ENCODE measurements at places on chromosomes 2 and 18.
A peak's percentile ranks its signal among the peaks of the same experiment; 100 is the strongest.

DNA sequence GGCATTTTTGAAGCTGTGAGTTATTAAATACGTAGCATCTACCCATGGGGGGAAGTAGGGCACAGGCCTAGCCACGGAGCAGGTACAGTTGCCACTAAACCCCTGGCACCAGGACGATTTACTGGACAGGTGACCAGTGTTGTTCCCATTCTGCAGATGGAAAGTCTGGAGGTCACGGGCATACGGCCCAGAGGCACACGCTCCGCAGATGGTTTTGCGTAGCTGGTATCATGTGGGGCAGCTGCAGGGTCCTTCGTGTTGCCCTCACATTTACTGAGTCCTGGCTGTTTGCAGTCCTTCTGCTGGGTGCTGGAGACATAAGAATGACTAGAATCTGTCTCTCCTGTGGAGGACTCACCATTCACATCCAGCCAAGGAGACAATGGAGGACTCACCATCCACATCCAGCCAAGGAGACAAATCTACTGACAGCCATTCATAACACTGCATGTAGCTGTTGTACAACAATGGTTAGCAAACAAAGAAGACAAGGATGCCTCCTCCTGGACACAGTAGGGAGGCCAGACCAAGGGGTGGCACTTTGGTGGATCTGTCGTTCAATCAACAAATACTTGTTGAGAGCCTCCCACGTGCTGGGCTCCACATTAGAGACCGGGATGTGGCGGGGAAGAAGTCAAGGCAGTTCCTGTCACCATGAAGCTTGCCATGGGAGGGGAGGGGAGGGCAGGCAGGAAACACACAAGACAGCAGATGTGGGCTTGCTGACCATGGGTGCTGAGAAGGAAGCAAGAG is 24.9 kb downstream of the TWIST2 start:
- DNase-seq = no peak

DNA sequence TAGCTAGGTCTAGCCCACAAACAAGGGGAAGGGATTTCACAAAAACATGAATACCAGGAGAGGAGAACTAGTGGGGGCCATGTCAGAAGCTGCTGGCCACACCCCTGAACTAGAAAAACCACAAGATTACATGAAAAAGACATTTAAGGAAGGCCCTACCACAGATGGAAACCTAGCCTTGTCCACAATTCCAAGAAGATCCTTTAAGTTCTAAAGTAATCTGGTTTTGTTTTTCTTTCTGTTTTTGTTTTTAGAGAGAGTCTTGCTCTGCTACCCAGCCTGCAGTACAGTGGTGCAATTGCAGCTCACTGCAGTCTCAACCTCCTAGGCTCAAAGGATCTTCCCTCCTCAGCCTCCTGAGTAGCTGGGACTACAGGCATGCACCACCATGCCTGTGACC is 34.2 kb upstream of the CAB39 start:
- DNase-seq = no peak

GRCh38 chr2:199310771-199311585 is 146.8 kb downstream of the SATB2 start:
- DNase-seq = no peak

- DNase-seq = no peak
Observed at GRCh38 chr2:31666878-31667277, 86.1 kb upstream of the SRD5A2 start.

DNA sequence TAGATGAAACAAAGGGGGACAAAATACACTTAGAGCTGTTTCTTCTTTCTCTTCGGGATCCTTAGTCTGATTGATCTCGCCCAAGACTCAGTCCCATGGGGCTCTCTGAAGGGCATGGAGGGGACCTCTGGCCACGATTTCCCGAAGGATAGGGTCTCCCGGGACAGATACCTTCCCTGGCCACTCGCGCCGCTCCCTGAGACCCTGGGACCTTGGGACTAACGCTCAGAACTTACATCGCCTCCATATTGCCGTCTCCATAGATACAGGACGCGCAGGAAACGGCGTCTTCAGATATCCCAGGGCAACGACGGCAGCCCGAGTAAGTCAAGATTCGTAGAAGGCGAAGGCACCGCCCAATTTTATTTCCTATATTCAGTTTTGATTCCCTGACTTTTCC is at the start of gene CFAP65:
Gene CFAP65, minus strand, starts transcription at position 265 of the 400 bp plus-strand sequence. CDS start 2,468 bp downstream, outside the sequence.
- DNase-seq = no peak

GRCh38 chr2:192016265-192016664 is 169.4 kb upstream of the CAVIN2 start:
- DNase-seq = peak; percentile 38

GRCh38 chr2:159605441-159606178 is 10.7 kb downstream of the BAZ2B start:
- DNase-seq = no peak

- DNase-seq = no peak
Observed at GRCh38 chr2:193561054-193561453, 1366.3 kb upstream of the TMEFF2 start.

DNA sequence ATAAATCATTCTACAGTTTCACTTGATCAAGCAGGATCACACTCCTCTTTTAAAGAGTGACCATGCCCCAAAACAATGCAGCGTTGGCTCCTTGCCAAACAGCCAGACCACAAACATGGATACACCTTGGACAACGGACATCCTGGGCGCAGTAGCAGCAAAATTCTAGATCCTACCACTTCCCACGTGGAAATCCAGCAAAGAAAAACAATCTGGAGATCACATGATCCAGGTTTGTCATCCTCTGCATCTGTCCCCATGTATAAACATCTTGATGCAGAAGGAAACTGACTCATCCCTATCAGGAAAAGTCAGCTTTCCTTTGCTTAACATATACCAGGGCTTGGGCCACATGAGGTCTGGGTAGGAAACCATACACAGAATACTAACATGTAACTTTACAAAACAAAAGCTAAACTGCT is 53.1 kb downstream of the ZNF521 start:
- DNase-seq = peak; percentile 53

DNA sequence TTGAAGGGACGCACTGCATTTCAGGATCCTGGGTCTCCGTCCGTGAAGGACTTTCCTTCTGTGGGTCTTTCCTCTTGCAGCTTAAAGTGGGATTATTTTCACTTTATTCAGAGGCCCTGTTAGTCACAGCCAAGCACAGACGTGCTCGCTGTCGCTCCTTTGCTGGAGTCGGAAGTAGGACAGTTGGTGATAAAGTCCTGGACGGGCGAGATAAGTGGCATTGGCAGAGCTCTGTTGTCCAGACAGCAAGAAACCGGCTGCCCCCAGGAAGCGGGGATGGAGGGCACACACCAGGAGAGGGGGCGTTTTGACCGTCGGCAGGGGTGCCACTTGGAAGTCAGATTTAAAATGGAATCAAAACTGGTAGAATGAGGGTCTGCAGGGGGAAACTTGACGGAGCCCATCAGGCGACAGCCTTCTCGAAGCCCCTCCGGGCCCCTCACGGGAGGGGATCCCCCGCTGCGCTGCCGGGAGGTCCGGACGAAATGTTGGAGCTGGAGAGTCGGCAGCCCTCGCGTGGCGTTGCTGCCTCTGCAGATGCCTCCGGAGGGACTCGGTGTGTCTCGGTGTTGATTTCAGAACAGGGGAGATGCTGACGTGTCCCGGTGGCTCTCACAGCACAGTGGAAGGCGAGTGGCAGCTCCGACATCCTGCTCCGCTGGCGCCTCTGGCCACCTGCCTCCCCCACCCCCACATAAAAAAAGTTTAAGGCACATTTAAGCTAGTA is 124.2 kb downstream of the NFATC1 start:
- DNase-seq = no peak

DNA sequence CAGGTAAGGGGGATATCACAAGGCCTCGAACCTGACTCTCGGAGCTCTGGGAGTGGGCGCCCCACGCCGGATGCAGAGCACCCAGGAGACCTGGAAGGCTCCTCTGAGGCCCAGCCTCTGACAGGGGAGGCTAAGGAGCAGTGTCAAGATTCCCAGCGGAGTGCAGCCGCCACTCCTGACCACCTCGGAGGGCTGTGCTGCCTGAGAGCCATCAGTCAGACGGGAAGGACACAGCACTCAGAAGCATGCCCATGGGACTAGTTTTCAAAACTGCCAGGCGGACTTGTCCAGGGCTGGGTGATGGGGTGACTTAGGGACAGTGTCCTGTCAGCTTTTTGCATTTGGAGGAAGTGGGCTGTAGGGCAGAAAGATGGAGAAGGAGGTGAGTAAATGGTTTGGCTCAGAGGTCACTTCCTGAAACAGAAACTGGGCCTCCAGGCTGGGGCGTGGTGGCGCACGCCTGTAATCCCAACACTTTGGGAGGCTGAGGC is 34.6 kb upstream of the B3GNT7 start:
- no peak for DNase-seq

GRCh38 chr18:36297417-36298125 is at the start of gene FHOD3:
TSS of gene FHOD3 (plus strand) at chr18:36297713. CDS start at chr18:36297836, 123 bp downstream.
- no peak for DNase-seq

GRCh38 chr18:59861009-59861408 is 38.8 kb upstream of the PMAIP1 start:
- DNase-seq = no peak

GRCh38 chr2:178306352-178307073 is 112.2 kb downstream of the OSBPL6 start:
- DNase-seq = no peak

- no peak for DNase-seq
Observed at GRCh38 chr2:8488001-8488738, 193.7 kb upstream of the ID2 start.

GRCh38 chr2:105782646-105783045 is 37.9 kb downstream of the NCK2 start:
- no peak for DNase-seq

- no peak for DNase-seq
Observed at GRCh38 chr2:64325852-64326577, 127.9 kb upstream of the LGALSL start.

All from HS-27A (cell line).